ENCODE measurements at places on chromosomes 5 and 9.
A peak's percentile ranks its signal among the peaks of the same experiment; 100 is the strongest.

GRCh38 chr5:68382640-68383039 is 167.1 kb downstream of the PIK3R1 start:
- no peak for DNase-seq

DNA sequence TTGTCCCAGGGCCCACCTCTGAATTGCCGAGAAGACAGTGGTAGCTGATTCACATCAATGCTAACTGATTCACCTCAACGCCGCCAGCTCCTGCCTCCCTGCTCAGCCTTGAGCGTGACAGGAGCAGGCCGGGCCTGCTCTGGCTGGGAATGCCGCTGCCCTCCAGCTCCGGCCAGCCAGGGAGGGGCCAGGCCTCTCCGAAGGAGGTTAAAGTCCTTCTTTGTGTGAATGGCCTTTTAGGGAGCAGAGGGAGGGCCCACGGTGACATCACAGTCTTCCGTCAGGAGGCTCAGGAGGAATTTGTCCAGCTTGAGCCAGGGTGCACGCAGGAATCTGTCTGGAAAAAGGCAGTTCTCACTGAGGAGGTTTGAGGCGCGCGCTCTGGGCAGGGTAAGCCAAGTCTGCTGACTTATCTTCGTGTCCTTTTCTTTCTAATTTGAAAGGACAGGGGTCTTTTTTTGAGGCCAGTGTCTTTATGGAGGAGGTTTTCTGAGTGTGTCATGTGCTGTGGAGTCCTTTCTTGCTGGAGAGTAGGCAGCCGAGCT is 82.7 kb downstream of the C9orf152 start:
- DNase-seq: no peak

GRCh38 chr5:67082941-67083340 is 113.7 kb downstream of the CD180 start:
- DNase-seq: no peak

- DNase-seq: no peak
Measured at GRCh38 chr5:122901346-122901745, 55.9 kb downstream of the SNX24 start.

DNA sequence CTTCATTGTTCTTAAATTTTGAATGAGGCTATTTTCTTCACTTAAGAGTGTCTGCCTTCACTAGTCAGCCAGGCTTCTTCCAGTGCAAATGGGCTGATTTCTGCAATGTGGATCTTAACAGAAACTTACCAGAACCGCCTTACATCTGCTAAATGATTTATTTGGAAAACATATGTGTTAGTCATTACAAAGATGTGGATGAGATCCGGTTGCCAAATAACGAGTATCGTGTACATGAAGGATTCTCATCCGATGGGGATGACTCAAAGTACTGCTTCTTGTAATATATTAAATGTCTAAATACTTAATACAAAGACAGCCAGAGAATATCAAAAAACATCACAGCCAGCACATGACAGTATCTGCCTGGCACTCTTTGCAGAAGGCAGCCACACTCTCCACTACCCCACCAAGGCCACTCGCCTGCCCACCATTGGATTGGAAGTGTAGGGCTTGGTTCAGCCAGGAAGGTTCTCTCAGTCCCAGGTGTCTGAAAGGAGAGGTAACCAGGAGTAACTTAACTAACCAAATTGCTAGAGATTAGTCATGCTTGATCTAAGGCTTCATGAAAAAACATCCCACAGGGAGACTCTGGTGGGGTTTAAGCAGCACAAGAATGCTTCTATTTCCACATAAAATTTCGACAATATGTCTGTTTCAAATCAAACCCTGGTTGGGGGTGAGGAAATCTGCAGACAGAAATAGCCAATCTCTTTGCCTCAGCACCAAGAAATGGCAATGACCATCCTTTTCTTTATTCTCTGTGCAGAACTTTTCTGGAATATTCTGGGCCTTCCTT is 174.8 kb downstream of the GADD45G start:
- no peak for DNase-seq

GRCh38 chr9:119257592-119257991 is 111.6 kb downstream of the BRINP1 start:
- DNase-seq: no peak

DNA sequence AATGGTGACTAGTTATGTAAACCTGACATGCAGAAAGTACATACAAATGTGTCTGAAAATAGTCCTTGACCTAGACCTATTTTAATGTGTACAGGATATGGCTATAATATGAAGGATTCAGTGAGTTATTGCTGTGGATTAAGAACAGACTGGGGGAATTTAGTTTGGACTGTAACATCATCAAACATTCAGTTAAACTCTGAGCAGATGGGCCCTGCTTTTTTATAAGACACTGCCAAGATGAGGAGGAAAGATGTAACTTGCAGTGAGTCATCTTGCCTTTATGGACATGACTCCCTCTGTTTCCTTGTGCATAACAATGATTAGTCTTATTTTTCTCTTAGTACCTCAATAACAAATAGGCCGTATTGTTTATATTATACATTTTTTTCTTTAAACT is 12.2 kb downstream of the PPP3R2 start:
- DNase-seq: no peak

GRCh38 chr5:174045470-174046025 is at the start of gene NSG2:
Gene NSG2 (plus strand): TSS chr5:174045706. CDS start chr5:174046756, 1,050 bp downstream.
- DNase-seq: peak; percentile 63

Measured in DMS79 treated with DMSO at 0.1 percent for 48 hours (cell line).